ENCODE measurements at places on chromosomes 6 and 20.
A peak's percentile ranks its signal among the peaks of the same experiment; 100 is the strongest.

GRCh38 chr20:35145141-35145564, 2.0 kb downstream of the EDEM2 start:
- peak; percentile 74 for DNase-seq

DNA sequence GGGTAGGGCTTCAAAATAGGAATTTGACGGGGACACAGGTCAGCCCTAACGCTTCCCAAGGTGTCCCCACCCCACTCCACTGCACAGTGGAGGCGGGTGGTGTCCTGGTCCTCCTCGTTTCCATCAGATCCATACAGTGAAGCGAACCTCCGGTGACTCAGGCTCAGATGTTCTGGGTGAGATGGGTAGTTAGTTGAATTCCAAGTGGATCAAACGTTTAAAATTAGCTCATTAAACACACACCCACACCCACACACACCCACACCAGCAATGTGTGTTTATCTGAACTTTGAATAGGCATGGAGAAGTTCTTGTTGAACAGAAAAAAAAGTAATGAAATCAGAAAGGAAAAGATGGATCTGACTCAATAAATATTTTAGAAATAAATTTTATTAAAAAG, 58.9 kb downstream of the CDH4 start:
- DNase-seq: no peak

DNA sequence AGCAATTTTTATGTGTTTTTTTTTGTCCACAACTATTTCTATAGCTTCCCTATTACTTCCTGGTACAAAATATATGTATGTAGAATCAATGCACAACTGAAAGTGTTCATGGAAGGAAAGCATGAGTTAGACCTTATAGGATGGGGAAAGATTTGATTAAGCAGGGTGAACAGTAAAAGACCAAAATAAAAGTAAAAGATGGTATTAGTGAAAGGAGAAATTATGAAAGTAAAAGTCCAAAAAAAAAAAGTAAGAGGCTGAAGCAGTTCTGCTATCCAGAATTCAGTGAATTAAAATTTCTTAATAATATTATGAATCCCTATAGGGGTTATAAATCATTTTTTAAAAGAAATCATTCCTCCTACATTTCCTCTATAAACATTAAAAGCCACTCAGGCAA, 114.3 kb downstream of the EPHA7 start:
- no peak for DNase-seq

- DNase-seq: no peak
Observed at GRCh38 chr20:46242390-46242789, 65.9 kb downstream of the CDH22 start.

DNA sequence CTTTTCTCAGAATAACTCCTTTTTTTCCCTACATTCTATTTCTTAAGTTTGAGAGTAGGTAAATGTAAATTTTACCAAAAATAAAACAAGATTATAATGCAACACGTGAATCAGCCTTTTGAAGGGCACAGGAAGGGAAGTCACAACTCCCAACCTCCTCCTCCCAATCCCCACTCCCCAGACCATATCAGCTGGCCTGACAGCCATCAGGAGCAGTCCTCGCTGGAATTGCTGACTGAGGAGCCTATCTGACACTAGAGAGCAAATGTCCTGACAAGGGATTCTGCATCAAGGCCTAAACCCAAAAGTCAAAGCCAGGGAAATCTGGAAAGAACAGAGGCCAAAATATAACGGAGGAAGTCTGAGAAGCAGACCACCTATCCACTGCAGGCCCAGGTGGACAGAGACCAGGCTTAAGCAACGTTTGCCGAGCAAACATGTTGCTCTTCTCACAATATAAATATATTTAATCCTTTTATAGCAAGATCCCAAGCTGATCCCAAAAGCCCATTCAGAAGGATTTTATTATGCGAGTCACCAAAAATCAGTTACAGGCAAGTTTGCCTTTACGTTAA, 2.5 kb downstream of the RRAGD start:
- no peak for DNase-seq

DNA sequence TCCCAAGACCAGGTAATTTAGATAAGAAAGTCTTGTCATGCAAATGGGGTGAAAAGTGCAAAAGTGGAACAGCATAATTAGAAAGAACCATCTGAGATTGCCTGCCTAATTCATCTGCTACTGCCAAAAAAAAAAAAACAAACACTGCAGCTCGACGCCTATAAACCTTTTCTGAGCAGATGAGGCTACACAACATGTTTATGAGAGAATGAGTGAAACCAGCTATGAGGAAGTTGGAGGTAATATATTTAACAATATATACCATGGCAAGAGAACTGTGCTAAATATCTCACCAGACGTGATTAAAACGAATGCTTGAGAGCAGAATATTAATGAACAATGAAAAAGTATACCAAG, 50.0 kb downstream of the LAMA4 start:
- DNase-seq: no peak

GRCh38 chr20:32570401-32571190, 14.5 kb downstream of the NOL4L start:
- DNase-seq: no peak

DNA sequence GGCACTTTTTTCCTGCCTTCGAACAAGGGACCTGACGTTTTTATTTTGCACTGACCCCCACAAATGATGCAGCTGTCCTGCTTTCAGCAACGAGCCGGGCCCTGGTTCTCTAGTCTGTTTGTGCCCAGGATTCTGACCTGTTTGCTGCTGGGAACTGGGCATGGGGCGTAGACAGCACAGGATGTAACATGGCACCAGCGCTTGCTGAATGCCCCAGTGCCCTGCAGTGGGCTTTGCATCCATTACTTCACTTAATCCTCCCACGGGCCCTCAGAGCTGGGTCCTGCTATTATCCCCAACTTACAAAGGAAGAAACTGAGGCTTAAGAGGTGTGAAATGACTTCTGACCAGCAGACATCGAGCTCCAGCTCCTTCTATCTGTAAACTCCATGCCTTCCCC, 80.4 kb upstream of the PMEPA1 start:
- no peak for DNase-seq

GRCh38 chr20:859751-860231, 26.3 kb downstream of the FAM110A start:
- no peak for DNase-seq

DNA sequence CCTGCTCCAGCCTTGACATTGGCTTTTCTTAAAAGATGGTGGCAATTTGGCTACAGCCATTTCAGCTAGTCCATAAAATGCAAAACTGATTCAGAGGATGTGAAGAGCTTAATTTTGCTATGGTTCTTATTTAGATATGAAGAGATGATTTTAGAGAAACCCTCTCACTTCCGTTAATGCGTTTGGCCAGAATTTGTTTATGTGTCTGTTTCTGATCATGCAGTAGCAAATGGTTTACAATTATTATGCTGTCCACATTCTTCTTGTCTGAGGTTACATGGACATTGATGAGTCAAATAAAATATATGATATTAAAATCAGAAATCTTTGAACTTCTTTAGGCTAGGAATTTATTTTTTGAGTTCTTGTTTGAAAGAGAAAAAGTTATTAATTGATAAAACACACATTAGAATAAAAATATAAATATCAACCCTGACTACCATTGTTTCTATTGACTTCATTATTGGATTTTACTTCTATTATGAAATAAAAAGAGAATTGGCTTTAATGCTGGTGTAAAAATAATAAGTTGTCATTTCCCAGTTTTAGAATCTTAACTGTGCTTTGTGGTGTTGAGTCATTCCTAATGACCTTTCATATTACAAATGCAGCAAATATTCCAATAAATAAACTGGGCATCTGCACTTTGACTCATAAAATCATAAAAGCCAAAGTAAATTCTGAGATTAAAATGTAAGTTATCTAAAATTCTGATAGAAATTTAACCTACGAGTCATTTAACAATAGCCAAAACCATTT, 1286.0 kb upstream of the GJE1 start:
- no peak for DNase-seq

DNA sequence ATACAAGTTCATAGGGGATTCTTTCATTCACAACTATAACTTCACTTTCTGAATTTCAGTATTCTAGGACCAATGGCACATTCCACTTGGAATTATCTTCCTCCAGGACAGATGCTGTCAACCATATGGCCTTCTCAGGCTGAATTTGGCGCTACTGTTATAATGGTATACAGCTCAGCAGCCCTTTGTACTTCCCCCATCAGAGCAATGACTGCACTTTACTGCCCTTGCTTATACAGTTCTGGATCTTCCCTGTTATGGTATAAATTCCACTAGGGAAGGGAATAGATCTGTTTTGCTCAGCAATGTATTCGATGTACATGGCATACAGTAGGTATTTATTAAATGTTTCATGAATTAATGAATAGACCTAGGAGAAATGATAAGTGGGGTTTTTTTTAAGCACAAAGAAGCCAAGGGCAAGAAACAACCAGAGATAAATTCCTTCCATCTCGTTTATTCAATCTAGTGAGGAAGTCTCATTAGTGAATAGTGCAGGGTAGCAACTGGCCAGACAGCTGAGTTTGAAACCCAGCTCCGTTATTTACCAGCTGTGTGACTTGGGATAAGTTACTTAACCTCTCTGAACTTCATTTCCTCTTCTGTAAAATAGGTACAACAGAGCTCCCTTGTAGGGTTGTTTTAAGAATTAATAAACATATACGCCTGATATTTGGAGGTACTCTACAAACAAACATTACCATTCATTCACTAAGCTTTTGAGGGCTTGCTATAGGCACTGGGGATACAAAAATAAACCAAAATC, 97.1 kb upstream of the PRDM1 start:
- DNase-seq: no peak

DNA sequence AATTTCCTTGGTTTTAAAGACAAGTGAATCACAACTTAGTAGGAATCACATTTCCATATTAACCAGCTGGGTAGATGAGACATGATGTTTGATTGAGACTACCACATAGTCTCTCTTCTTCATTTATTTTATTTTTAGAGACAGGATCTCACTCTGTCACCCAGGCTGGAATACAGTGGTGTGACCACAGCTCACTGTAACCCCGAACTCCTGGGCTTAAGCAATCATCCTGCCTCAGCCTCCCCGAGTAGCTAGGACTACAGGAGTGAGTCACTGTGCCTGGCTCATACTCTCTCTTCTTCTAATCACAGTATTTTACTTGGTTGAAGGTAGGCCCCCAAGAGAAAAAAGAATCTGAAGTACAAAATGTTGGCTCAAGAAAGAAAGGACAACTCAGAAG, 80.2 kb upstream of the ASF1A start:
- DNase-seq: no peak

- DNase-seq: no peak
Observed at GRCh38 chr20:64160526-64161355, 3.5 kb upstream of the MYT1 start.

- peak; percentile 44 for DNase-seq
Observed at GRCh38 chr20:48777005-48777404, 50.8 kb downstream of the PREX1 start.

DNA sequence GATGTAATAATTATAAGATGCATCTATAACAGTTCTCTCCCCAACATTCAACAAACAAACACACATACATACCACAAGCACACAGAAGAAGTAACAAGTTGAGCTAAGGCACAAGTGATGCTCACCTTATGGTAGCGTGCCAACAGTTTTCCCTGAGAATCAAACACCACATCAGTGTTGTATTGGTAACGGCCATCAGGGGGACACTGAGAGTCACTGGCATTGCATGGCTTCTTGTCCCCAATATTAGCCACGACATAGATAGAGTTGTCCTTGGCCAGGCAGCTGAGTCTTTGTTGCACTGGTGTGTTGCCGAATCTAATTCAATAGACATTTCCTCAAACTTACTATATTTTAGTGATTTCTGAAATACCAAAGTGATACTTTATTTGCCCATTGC, 14.8 kb upstream of the VNN1 start:
- no peak for DNase-seq

DNA sequence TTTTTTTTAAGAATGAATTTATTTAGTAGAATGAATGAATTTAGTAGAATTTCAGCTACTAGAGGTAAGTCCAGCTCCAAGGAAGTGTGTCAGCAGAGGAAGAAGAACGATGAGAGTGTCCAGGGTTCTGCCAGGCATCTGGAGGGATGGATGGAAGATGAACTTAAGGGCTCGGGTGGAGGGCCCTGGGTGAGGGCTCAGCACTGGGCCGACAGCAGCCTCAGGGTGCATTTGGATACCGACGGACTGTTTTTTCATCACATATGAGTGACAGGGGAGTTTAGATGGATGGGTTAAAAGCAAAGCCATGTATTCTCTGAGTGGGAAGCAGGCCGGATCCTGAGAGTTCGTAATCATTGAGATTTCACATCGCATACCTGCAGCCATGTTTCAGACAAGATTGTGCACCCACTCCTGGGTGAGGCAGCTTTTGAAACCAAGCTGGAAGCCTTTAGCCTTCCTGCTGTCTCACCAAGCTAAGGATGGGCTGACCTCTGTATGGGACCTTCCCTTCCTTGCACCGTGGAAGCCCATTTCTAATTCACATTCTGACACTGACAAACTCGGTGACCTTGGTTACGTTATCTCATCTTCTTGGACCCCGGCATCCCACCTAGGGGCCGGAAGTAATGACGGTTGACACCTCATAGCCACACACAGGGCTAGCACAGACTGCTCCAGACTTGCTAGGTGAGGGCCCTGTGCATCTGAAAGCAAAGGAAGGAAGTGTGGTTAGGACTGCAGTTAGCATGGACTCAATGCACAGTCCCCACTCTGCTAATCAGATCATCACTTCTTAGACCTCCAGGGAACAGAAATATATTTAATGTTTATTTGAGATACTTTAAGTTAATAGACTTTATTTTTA, 228.5 kb downstream of the SLC24A3 start:
- no peak for DNase-seq

GRCh38 chr6:86558318-86558717, 379.0 kb upstream of the HTR1E start:
- no peak for DNase-seq

DNA sequence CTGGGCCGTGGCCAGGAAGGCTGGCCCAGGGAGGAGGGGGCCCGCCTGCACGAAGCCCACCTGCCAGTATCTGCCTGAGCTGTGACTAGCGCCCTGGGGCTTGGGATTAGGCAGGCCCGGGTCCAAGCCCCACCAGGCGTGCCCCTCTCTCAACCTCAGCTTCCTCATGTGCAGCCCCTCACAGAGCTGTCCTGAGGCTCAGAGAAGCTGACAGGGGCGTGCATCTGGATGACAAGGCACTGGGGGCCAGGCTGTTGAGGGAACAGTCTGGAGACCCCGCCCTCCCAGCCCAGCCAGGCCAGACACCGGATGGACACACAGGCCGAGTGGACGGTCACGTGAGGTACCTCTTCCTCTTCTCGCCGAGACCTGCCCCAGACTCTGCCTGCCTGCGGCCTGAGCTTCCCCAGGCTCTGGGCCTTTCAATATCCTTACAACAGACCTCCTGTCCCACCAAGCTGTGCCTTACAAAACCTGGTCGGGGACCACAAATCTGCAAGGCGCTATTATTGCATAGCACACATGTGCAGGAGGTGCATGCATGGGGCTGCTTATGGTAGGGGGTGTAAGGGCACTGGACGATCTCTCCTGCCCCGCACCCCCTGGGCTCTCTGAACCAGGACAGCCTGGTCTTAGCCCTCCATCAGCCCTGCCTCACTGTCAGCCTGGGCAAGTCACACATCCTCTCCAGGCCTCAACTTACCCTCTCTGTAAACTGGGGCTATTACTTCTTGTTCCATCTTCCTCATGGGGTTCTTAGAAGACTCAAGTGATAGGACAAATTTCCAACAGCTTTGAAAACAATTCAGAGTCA, 20.0 kb downstream of the NOL4L start:
- DNase-seq: no peak

Data from CD4-positive, alpha-beta T cell treated with Interleukin-21 for 1 hour (primary cell).